Activated T-helper 1 cell treated with anti-CD3 and anti-CD28 coated beads, Interleukin-2, amount 50 U/mL, for 16 hours (primary cell): ENCODE measurements at places on chromosomes 6 and 20.

GRCh38 chr20:62872184-62872847, 10.7 kb upstream of the TCFL5 start:
- no peak for DNase-seq

GRCh38 chr6:31152781-31153180, 4.8 kb downstream of the CCHCR1 start:
- DNase-seq: no peak

DNA sequence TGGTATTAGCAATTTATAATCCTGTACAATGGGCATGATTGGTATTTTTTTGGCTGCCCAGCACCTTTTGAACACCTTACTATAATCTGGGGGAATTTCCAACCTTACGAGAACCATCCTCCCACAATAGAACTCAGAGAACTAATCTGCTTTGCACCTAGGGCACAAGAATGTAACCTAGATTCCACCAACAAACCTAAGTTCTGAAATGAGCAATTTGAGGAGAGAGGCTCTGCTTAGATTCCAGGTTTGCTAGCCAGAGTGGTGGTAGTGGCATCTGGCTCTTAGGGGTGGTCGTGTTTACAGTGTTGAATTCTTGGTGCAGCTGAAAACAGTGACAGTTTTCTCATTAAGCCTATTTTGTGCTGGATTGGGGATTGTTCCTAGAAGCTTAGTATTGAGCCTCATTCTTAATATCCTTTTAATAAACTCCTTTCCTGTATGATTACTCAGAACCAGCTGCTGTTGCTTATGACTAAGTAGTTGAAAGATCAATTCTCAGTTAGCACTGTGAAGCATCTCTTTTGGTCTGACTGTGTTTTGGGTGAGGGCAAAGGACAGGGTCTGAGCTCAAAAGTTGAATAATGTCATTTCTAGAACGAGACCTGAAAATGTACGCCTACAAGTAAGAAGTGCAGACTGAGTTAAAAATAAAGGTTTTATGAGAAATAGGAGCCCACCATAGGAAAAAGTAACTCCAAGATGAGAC, 385.6 kb downstream of the CDKAL1 start:
- DNase-seq: no peak

DNA sequence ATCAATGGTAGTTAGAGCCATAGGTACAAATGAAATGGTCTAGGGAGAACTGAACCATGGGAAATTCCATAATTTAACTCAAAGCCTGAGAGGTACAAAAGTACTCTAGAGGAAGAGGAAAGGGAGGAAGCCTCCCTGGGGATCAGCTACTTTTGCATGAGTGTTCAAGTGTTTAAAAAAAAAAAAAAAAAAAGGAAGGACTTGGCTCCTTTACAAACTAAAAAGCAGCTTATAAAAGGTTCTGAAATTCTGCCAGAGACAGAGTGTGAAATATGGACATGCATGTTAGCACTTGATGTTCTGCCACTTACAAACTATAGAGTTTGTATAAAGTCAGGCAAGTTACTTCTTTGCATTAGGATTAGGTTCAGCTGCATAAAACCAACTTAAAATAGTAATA, 290.0 kb downstream of the TBC1D7 start:
- DNase-seq: no peak

DNA sequence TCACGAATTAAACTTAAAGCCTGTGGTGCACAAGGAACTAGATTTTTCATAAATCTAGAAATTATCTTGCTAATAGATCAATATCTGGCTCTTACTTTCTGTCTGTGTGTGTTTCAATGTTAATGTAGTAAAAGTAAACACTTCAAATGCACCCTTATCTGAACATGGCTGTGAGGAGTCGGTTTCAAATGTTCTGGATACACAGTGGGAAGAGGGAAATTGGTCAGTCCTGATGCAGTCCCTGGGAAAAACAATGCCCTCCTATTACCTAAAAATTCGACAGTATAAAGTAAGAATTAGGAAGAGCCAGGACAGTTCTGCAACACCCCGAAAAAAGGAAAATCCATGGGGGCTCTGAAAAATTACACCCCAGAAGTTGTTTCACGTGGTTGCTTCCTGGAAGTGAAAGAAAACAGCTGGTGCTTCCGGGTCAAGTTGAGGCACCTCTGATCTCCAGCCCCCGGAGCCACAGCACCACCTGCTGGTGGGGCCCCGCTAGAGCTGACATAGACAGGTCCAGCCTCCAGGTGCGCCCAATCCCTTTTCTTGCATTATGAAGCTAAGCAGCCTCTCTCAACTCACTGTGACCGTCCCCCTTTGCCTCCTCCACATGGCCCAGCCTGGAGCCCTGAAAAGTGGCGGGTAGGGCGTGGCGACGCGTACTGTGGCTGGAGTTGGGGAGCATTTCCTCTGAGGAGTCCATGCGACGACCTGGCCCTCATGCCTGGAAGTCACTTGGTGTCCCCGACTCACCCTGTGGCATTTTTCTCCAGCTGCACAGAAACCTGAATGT, 8.3 kb downstream of the SEMG2 start:
- DNase-seq: no peak

GRCh38 chr6:129989396-129989795, 29.0 kb upstream of the L3MBTL3 start:
- no peak for DNase-seq

DNA sequence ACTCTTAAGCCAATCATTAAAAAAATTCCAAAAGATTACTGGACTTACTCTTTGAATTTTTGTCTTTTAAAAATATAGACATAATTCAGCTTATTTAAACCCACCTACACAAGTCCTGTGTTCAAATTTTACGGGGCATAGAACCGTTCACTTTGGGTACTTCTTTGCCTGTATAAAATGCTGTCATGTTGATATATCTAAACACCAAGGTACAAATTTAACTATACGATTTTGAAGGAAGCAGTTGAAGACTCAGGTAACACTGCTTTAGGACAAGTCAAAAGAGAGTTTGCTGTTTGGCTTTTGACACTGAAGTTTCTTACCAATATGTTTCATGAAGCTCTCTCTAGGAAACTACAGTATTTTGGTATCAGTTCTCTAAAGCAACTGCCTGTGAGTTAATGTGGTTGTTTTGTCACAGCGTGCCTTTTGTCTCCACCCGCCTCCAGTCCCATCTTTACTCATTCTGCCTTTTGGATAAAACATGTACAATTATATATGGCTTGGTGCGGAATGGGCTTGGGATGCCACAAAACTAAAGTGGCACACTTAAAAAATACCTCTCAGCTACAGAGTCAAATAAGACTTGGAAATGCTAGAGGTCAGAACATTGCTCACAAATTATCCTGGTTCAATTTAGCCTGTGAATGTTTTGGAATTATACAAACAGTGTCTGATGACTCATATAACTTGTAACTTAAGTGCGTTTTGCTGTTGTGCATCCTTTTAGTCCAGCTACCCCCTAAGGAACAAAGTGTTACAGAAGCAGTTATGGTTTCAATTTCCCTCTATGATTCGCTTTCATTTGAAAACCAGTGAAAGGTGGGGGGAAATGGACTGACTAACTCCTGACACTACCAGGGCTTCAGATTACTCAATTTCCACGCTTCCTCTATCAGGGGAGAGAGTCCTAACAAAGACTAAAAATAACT, 38.7 kb downstream of the RGS17 start:
- no peak for DNase-seq

GRCh38 chr6:26025047-26025893, 62.0 kb upstream of the HFE start:
- no peak for DNase-seq

GRCh38 chr20:32205110-32205842, 2.3 kb downstream of the PLAGL2 start:
- no peak for DNase-seq

DNA sequence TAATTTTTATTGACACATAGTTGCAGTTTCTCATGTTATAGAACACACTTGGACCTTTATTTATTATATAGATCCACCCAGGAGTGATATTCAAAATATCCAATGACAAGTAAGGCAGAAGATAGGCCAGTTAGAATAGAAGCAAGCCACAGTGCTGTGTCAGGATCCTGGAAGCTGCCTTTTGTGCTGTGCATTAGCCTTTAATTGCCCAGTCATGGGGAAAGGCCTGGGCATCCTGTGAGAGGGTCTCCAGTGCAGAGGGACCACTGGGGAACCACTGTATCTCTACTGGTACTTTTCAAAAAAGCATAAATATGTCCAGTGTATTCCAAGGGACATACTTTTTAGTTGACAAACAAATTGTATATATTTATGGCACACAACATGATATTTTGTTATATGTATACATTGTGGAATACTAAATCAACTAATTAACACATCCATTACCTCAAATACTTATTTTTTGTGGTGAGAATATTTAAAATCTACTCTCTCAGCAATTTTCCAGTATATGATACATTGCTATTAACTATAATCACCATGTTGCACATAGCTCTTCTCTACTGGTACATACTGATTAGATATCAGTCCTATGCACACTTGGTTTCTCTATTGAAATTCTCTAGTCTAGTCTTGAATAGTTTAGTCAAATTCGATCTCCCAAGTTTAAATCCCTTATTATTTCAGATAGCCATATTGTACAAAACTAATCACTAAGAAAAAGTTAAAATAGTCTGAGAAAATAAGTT, 59.5 kb downstream of the CDC40 start:
- DNase-seq: no peak

DNA sequence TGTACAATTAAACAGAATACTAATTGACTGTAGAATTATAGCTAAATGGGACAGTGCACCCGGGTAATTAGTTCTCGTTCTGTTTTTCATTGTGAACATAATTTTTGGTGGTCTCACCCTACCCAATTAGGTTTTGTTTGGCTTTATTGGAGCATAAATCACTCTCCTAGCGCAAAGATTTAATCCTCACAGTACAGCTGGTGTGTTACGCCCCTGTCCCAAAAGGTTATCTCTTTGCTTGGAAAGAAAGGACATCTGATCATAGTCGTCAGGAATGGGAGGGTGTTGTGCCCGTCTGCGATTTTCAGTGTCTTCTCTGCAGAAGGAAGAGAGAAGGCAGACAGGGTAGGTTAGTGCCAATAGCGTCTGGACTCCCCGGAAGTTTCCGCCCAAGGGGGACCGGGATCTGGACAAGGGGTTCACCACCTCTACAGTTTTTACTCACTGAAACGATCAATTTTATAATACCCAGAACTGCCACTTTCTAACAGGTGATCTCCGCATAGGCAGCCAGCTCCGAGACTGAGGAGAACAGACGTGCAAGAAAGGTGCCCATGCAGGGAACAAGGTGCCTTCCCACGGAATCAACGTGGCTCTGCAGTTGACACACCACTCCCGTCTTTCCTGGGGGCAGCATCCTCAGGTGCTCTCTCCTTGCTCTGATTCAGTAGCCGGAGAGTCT, 617.4 kb upstream of the CDH4 start:
- no peak for DNase-seq

- no peak for DNase-seq
These were observed 42.0 kb upstream of the MCHR2 start for GRCh38 chr6:100035873-100036653.

- no peak for DNase-seq
These were observed 3.0 kb upstream of the KCNK17 start for GRCh38 chr6:39317256-39317655.

GRCh38 chr6:150634176-150634963, 34.7 kb downstream of the PLEKHG1 start:
- no peak for DNase-seq

DNA sequence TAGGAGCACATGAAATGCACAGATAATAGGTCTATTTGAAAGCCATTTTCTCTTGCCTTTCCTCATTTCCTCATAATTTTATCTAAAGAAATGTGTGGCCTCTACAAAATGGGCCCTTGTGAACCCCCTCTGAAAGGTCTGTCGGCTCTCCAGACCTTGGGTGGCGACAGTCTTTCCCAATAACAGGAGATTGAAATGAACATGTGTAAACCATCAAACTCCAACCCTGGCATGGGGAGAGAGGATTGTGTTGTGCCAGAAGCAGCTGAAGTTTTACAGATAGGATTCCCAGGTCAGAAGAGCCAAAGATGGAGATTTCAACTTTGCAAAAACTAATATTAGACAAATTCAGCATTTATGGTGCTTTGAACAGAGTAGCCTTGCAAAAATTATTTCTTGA, 277.1 kb upstream of the ECI2 start:
- no peak for DNase-seq

DNA sequence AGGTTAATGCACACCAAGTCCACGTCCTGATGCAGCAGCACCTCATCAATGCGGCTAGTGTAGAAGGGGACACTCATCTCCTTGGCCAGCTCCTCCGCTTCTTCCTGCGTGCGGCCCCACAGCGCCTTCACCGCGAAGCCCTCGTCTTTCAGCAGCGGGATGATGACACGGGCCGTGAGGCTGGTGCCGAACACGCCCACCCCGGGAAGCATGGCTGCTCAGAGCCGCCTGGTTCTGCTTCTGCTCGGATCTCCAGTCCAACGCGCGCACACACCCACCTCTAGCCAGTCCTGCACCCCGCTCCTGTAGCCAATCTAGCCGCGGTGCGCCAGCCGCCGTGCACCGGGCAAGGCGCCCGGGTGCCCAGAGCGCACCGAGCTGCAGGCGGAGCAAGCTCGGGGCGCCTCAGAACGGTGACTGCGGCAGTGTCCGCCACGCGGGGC, 700 bp downstream of the GFOD1 start:
- DNase-seq: peak; percentile 35

GRCh38 chr6:100100776-100101175, 106.8 kb upstream of the MCHR2 start:
- no peak for DNase-seq

GRCh38 chr20:4602297-4602631, 119.4 kb upstream of the PRND start:
- DNase-seq: no peak

- DNase-seq: no peak
These were observed 14.4 kb downstream of the NT5E start for GRCh38 chr6:85464260-85464644.

GRCh38 chr20:39155971-39156370, 193.8 kb downstream of the DHX35 start:
- DNase-seq: no peak

GRCh38 chr6:335572-335971, 43.3 kb downstream of the DUSP22 start:
- DNase-seq: no peak

DNA sequence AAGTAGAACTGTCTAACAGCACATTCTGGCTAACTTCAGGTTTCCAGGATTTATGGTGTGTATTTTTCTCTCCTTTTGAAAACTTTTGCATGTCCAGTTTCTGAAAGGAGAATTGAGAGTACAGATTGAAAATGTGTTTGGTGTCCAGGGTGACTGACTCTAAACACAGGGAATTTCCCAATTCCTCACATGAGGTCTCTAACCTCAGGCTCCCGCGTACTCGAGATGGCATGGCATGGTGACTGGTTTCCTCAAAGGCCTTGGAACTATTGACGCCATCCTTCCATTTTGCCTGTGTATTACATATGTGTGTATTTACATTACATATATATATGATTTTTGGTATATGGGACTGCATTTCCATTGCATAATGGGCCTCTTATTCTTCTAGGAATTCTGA, 52.5 kb downstream of the PRND start:
- no peak for DNase-seq
